ENCODE measurements at places on chromosomes 4 and X. TPM values are rescaled to one million over a fixed set of nuclear protein-coding genes. Genes with fewer than 3 reads are reported as not detected.

UGT2B15 gene
- not detected for total RNA-seq

OGT gene
- total RNA-seq = 59.1 TPM

SHOX gene
- total RNA-seq = not detected

VEGFC gene
- 2.4 TPM for total RNA-seq

ARHGAP6 gene
- 0.22 TPM for total RNA-seq

TMPRSS11B gene
- total RNA-seq = not detected

WDR17 gene
- under 0.01 TPM for total RNA-seq

IL1RAPL1 gene
- total RNA-seq = 0.22 TPM

CFAP99 gene
- total RNA-seq = not detected

SPANXN4 gene
- total RNA-seq = not detected

VCX3A gene
- total RNA-seq = not detected

NPY2R gene
- total RNA-seq = not detected

PIR gene
- total RNA-seq = 93.8 TPM

TEX13D gene
- not detected for total RNA-seq

SSX2 gene
- not detected for total RNA-seq

CXCL10 gene
- total RNA-seq = 0.20 TPM

PTCHD1 gene
- total RNA-seq = not detected

ADGRA3 gene
- 12.9 TPM for total RNA-seq

ASB9 gene
- total RNA-seq = 2.6 TPM

EFHC2 gene
- not detected for total RNA-seq

GUCY1B1 gene
- 1.4 TPM for total RNA-seq

PABPC4L gene
- 0.20 TPM for total RNA-seq

CWH43 gene
- total RNA-seq = not detected

PDE5A gene
- total RNA-seq = 3.3 TPM

ADGRG4 gene
- not detected for total RNA-seq

NDST3 gene
- not detected for total RNA-seq

FANCB gene
- 1.8 TPM for total RNA-seq

KIT gene
- 2.4 TPM for total RNA-seq

HTR2C gene
- not detected for total RNA-seq

Measured in lung microvascular endothelial cell (primary cell).